H7 (cell line): ENCODE measurements at places on chromosomes 12 and 14.
A peak's percentile ranks its signal among the peaks of the same experiment; 100 is the strongest.

- DNase-seq = no peak
Measured at GRCh38 chr12:82650627-82651337, 35.9 kb upstream of the TMTC2 start.

- DNase-seq = no peak
Measured at GRCh38 chr14:24897793-24898192, 152.2 kb downstream of the STXBP6 start.

DNA sequence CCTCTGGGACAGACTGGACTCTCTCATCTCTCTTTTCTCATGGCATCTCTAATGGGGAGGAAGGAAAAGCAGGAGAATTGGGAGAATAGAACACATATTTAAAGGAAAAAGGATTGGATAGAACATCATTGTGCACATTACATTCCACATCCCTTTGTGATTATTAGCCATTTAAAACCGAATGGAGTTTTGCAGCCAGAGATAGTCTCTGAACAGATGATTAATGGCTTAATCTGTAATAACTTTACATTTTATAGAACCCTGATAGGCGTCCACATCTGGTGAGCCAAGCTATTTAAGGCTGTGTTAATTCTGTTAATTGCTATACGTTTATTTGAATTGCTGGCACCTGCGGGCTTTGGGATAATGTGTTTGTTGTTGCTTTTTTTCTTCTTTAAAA lies 487.3 kb downstream of the NRXN3 start:
- DNase-seq = no peak

- DNase-seq = no peak
Measured at GRCh38 chr14:102857444-102857843, 65.0 kb upstream of the AMN start.

- no peak for DNase-seq
Measured at GRCh38 chr14:87148655-87149054, 844.3 kb downstream of the GALC start.

- DNase-seq = no peak
Measured at GRCh38 chr14:23470947-23471346, 1.4 kb downstream of the NGDN start.

GRCh38 chr12:800401-800800 lies 48.0 kb downstream of the WNK1 start:
- DNase-seq = no peak

- no peak for DNase-seq
Measured at GRCh38 chr14:30525833-30526232, 33.1 kb upstream of the G2E3 start.

DNA sequence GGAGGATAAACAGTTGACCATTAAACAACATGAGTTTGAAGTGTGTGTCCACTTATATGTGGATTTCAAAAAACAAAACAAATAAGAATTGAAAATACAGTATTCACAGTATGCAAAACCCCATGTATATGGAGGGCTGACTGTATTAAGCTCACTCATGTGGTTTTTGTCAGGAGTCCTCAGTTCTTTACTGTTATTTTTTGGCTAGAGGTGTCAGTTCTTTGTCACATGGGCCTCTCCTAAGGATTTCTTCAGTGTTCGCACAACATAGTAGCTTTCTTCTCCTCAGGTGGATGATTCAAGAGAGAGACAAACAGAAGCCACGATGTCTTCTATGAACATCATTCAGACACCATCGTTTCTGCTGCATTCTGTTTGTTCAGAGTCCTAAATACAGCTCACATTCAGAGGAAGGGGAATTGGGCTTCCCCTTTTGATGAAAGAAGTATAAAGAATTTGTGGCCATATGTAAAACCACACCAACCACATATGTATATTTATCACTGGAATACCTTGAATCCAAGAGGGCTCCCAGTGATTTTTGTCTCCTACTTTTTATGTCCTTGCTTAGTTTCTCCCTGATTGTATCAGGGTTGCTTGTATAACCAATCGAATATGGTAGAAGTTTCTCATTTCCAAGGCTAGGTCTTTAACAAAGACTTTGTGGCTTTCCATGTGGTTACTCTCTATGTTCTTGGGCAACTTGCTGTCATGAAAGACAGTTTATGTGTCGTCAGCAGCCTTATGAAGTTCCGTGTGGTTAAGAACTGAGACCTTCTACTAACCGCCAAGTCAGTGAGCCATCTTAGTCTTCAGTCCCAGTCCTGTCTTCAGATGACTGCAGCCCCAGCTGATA lies 18.9 kb downstream of the MNAT1 start:
- no peak for DNase-seq

DNA sequence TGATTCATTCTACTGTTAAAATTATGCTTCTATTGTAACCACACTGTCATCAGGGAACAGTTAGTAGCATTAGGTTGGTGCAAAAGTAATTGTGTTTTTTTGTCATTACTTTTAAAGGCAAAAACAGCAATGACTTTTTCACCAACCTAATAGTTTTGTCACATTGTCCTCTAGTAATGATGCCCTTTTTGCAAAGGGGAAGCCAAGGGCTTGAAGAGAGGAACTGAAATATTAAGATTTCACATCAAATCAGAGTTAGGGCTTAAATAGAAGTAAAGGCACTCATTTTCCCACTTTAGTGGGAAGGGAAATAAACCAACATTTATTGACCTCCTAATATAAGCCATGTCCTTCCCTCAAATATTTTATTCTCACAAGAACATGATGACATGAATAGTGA lies 273.7 kb downstream of the NRXN3 start:
- no peak for DNase-seq

DNA sequence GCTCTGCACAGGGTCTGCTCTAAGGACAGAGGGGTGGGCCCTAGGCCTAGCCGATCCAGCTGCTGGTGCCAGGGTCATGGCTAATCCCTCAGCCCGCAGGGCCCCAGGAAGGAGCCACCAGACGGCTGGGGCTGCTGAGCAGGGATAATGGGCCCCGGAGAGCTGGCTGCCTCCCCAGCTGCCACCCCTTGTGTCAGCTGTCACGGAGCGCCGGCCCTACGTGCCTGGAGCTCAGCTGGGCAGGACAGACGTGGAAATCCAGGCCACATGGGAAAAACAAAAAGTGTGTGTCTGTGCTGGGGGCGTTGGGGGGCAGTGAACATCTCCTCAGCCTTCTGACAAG lies 36.2 kb downstream of the CHGA start:
- no peak for DNase-seq

- DNase-seq = no peak
Measured at GRCh38 chr14:75968456-75968855, 13.3 kb downstream of the TGFB3 start.

GRCh38 chr12:98869886-98870503 lies 224.9 kb downstream of the APAF1 start:
- no peak for DNase-seq

DNA sequence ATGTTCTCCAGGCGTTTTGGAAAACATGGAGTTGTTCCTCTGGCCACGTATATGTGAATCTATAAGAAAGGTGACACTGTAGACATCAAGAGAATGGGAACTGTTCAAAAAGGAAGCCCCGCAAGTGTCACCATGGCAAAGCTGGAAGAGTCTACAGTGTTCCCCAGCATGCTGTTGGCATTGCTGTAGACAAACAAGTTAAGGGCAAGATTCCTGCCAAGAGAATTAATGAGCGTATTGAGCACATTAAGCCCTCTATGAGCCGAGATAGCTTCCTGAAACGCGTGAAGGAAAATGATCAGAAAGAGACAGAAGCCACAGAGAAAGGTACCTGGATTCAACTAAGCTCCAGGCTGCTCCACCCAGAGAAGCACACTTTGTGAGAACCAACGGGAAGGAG lies 92.5 kb upstream of the EIF5 start:
- DNase-seq = no peak

- DNase-seq = no peak
Measured at GRCh38 chr14:97107080-97107479, 309.9 kb downstream of the VRK1 start.

GRCh38 chr14:51041108-51041531 lies 53.8 kb downstream of the TRIM9 start:
- peak; percentile 13 for DNase-seq

DNA sequence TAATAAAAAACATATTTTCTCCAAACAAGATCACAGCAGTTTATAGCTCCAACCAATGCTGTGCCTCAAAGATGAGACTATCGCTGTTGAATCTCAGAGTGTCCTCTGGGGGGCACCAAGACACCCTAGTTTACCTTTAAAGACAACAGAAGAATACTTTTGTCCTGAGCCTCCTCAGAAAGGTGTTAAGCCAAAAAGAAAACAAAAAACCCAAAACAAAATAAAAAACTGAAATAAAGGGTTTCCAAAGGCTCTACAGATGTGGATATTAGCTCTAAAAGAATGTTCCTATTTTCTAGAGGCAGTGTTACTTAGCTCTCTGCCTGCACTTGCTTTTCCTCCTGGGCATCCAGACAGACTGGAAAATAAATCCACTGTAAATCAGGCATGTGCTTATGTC lies 86.9 kb upstream of the TTC7B start:
- peak; percentile 61 for DNase-seq

DNA sequence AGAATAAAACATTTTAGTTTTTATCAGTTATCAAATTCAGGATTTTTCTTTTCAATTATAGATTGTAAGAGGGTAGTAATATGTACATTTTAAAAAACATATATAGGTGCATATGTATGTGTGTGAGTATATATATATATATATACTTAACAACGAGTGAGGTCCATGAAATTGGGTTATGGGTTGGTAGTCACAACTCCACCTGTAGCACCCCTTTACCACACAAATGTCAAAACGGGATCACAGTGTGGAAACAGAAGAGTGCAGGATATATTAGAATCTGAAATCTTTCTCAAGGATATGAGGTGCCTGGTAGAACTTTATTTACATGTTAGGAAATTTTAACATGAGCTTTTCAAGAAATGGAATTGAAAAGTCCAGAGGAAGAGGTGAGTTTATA lies 31.3 kb downstream of the MIA2 start:
- DNase-seq = no peak

GRCh38 chr12:43957732-43958372 lies 122.0 kb downstream of the TMEM117 start:
- DNase-seq = peak; percentile 58

- DNase-seq = peak; percentile 58
Measured at GRCh38 chr14:31300296-31300695, 92.7 kb upstream of the HECTD1 start.

DNA sequence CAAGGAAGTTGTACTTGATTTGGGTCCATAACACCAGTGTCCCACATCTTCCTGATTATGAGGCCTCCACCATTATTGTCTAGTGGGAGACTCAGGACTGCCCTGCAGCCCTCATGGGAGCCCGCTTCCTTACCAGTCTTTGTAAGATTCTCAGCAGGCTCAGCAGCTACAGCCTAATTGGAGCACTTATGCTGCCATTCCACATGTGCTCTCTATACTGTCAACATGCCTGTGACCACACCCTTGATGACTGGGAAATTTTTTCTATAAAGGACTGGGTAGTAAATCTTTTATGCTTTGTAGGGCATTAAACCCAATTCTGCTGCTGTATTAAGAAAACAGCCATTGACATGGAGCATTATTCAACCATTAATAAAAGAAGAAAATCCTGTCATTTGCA lies 145.5 kb upstream of the IGF1 start:
- no peak for DNase-seq
